EH (cell line): ENCODE measurements at places on chromosomes 2 and 18.

GRCh38 chr2:54545702-54546450 is 89.7 kb downstream of the SPTBN1 start:
- DNase-seq, result peak; percentile 64

DNA sequence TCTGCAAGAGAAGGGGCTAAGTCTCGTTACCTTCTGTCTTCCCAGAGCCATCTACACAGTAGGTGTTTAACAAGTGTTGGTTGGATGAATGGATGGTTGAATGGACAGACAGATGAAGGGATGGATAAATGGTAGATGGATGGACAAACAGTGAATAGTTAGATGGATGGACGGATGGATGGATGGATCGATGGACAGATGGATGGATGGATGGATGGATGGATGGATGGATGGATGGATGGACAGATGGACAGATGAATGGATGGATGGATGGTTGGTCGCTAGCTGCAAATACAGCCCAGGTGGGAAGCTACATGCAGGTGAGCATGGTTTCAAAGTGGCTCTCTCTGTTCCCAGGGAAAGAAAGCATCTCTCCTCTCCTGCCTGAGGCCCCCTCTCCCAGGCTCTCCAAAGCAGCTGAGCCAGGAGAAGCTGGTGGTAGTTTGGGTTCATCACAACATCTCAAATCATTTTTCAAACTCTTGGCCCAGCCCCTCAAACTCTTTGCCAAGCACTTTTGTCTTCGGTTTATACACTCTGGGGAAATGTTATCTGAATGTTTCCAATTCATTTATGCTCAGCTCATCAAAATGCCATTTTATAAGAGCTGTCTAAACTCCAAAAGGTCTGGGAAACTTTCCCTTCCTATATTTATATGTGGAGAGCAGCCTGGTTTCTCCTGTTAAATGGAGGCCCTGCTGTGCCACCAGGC is 192.7 kb downstream of the ANAPC1 start:
- DNase-seq, result no peak

- DNase-seq, result no peak
These were observed 12.8 kb downstream of the DNAJB2 start for GRCh38 chr2:219291910-219292490.

- DNase-seq, result peak; percentile 25
These were observed 49.2 kb downstream of the SIGLEC15 start for GRCh38 chr18:45874491-45875184.

GRCh38 chr2:64789466-64790320 is 136.0 kb upstream of the SERTAD2 start:
- no peak for DNase-seq
